ENCODE measurements at places on chromosomes 2 and 18.

GRCh38 chr18:2654928-2655177 lies 673 bp upstream of the SMCHD1 start:
- DNase-seq, result peak; percentile 65

- no peak for DNase-seq
Measured at GRCh38 chr2:28286678-28287077, 106.0 kb upstream of the FOSL2 start.

- DNase-seq, result no peak
Measured at GRCh38 chr2:46684661-46685060, 205.3 kb downstream of the TMEM247 start.

DNA sequence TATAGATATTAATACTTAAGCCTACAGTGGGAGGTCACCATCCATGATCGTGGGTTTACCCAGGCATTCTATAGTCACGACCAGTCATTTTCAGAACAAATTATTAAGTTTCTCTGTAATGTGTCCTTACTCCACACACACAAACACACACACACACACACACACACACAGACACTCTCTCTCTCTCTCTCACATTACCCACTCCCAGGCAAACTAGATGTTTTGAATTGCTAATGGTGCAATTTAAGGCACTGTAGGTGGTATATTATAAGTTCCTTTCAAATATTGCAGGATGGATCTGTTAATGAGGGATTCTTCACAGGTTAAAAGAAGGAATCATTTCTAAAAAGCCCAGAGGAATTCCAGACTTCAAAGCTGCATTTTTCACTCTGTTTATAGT lies 657.8 kb downstream of the MBD2 start:
- no peak for DNase-seq

All from activated T-cell treated with anti-CD3 and anti-CD28 coated beads for 48 hours (primary cell).